ENCODE measurements at places on chromosomes 7 and 10.

- no peak for DNase-seq
These were observed 428.9 kb downstream of the TNS3 start for GRCh38 chr7:47153058-47153457.

DNA sequence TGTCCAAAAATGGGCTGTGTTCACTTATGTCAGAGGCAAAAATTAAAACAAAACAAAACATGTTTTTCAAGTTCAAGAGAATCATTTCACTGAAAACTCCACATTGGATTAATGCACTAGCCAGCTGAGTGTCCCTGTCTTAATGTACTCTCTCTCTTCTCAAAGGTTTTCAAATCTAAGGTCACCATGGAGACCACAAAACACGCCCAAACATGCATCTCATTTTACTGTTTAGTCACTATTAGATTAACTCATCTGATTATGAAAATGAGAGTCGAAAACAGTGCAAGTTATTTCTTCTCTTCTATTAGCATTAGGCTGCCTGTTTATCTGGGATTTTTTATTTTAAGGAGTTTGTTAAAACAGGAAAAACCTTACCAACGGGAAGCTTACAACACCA lies 70.8 kb upstream of the ASAH2 start:
- DNase-seq, result no peak

GRCh38 chr7:84336303-84336702 lies 141.7 kb upstream of the SEMA3A start:
- DNase-seq, result no peak

GRCh38 chr7:68576366-68576765 lies 1021.9 kb upstream of the AUTS2 start:
- no peak for DNase-seq

Data from posterior cingulate gyrus (tissue), 11 donors.